ENCODE measurements at places on chromosomes 3 and 15.
A peak's percentile ranks its signal among the peaks of the same experiment; 100 is the strongest.

- peaks cover 5% of the 10 kb centered on the region for H3K4me1 ChIP-seq
- H3K4me3 ChIP-seq: no peak overlapping the region
- H3K36me3 ChIP-seq: no peaks in the 10 kb centered on the region
Observed at GRCh38 chr3:94520364-94520763, 457.5 kb downstream of the NSUN3 start.

DNA sequence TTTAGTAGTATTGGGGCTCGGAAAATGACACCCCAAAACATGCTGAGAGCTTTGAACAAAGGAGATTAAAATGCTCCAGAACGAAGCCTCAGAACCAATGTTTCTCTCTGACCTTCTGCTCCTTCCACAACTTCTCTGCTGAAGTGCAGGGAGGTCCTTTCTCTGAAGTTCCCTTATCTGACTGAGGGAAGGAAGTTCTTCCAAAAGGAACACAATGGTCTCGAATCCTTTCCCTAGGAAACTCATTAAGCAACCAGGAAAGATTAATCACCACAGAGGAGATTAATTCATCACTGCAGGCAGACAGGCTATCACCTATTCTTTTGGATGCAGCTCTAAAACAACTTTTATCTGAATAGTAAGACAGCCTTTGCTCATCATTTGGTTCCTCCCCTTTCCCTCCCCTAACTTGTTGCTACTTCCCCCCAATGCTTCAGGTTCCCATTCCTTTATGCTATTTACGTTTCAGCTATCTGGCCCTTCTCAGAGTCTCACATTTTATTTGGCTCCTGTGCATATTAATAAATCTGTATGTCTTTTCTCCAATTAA lies 18.2 kb upstream of the WDR49 start:
- no peaks in the 10 kb centered on the region for H3K4me1 ChIP-seq
- no peak overlapping the region for H3K27ac ChIP-seq
- H3K4me3 ChIP-seq: no peak overlapping the region

DNA sequence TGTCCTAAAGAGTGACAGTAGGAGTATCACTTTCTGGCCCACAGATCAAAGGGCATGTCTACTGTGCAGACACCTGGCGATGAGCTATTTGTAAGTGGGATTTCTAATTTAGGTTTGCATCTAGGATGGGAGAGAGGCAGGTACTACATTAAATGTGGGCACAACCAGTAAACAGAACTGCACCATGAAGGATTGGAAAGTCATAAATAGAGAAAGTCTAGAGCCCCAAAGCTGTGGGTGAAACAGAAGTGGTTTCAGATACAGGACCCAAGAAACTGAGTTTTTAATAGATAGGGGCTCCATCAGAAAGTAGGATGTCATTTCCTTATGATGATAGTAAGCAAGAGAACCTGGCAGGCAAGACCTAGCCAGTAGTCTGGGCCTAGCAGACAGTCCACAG lies 35.2 kb upstream of the SPPL2A start:
- H3K27ac ChIP-seq: no peak overlapping the region
- DNase-seq: no peak
- no peaks in the 10 kb centered on the region for H3K36me3 ChIP-seq
- H3K4me3 ChIP-seq: no peak overlapping the region
- no peaks in the 10 kb centered on the region for H3K27me3 ChIP-seq
- no peaks in the 10 kb centered on the region for H3K4me1 ChIP-seq

GRCh38 chr3:118810499-118811035 lies 224.1 kb downstream of the IGSF11 start:
- no peaks in the 10 kb centered on the region for H3K36me3 ChIP-seq
- no peak overlapping the region for H3K4me3 ChIP-seq
- no peaks in the 10 kb centered on the region for H3K4me1 ChIP-seq
- no peaks in the 10 kb centered on the region for H3K27me3 ChIP-seq
- no peak overlapping the region for H3K27ac ChIP-seq

- no peaks in the 10 kb centered on the region for H3K36me3 ChIP-seq
- H3K4me1 ChIP-seq: peaks cover 20% of the 10 kb centered on the region
- H3K4me3 ChIP-seq: no peak overlapping the region
- H3K27ac ChIP-seq: peak overlapping the region; percentile 31
- DNase-seq: no peak
- H3K27me3 ChIP-seq: no peaks in the 10 kb centered on the region
Observed at GRCh38 chr3:65963787-65964677, 74.7 kb downstream of the MAGI1 start.

DNA sequence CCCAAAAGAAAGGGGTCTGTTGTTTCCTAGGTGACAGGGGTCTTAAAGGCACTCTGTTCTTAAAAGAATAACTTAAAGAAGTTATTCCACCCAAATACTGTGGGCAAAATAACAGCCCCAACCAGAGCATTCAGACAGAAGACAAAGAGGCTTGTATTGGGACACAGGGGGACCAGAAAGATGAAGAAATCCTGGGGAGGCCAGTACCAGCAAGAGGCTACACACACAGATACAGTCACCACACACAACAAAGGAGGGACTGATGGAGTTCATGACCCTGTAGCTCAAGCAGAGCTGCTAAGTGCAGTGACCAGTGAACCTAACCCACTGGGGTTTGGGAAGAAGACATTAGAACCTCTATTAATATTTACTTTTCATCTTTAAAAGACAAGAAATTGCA lies 59.0 kb downstream of the MTHFS start:
- peaks cover 8% of the 10 kb centered on the region for H3K4me1 ChIP-seq
- H3K27ac ChIP-seq: no peak overlapping the region
- no peaks in the 10 kb centered on the region for H3K27me3 ChIP-seq
- no peaks in the 10 kb centered on the region for H3K36me3 ChIP-seq
- no peak overlapping the region for H3K4me3 ChIP-seq

GRCh38 chr3:32423534-32423933 lies 31.9 kb downstream of the CMTM7 start:
- no peak overlapping the region for H3K4me3 ChIP-seq
- H3K27me3 ChIP-seq: no peaks in the 10 kb centered on the region
- H3K4me1 ChIP-seq: peaks cover 36% of the 10 kb centered on the region
- DNase-seq: no peak
